Fibroblast of skin of back (primary cell): ENCODE measurements at places on chromosomes 6 and 20.

GRCh38 chr6:11486486-11486885, 51.1 kb upstream of the TMEM170B start:
- DNase-seq = no peak

DNA sequence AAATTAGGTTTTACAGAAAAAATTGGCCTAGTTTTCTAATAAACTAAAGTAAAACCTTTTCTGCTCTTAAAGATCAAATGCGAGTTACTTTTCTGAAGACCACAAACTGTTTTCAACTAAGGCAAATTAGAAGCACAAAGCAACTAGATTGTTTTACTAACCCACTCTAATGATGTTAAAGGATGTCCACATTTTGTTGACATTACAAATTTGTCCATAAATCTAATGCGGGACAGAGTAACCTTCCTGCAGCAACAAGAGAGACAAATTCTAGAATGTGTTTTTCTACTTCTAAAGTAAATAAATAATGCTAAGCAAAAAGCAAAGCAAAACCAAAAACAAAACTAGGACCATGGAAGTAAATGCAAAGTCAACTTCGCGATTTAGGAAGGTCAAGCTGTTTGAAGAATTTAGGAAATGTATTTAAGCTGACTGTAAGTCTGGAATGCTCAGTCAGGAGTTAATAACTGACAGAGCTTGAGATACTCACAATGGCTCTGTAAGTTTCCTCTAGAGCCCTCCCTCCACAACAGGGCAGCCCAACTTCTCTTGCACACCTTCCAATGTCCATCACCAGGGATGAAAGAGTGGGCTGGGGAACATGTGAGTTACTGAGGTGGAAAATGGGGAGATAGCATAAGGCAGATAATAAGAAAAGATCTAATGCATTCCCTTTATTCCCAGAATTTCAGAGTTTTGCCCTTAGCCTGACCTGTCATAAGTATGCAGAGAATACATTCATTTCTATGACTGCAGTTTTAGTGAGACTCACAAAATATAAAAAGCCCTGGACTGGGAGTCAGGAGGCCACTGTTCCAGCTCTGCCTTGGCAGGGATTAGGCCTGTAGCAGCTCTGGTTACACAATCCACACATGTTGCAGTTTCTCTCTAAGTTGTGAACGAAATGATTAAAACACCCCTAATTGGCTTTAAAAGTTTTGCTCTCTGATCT, 158.8 kb downstream of the FOXA2 start:
- DNase-seq = no peak

DNA sequence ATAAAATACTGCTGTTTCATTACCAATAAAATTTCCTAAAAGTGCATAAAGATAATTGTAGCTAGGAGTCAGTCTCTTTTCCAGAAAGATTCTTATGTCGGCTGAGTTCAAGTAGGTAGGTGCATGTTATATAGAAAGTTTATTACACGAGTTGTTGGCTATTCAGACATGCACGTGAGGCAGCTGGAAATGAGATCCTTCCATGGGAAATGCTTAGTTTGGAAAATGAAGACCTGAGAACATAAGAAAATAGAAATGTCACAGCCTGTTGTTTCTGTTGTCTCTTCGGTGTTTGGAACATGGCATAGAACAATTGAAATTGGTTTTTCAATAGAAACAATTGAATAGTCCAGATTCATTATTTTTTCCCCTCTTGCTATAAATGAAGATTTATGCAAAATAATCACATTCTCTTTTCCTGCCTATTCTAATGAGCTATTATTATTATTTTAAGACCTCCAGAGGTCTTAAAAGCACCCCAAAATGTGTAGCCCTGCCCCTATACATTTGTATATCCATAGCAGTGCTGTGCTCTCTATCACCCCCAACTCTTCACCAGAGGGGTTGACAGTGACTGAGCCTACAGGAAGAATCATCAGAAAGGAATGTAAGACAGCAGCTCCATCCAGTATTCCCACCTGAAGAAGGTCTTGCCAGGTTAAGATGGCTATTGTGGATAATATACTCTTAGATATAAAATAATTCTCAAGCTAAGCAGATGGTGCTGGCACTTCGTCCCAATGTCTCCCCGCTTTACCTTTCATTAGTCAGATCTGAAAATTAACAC, 82.2 kb downstream of the ZDHHC14 start:
- no peak for DNase-seq

GRCh38 chr6:90463874-90464273, 123.0 kb downstream of the MAP3K7 start:
- DNase-seq = no peak

GRCh38 chr20:25867776-25868649, 171.4 kb upstream of the ZNF337 start:
- peak; percentile 74 for DNase-seq

GRCh38 chr6:162973151-162973872, 245.5 kb downstream of the PACRG start:
- DNase-seq = no peak

DNA sequence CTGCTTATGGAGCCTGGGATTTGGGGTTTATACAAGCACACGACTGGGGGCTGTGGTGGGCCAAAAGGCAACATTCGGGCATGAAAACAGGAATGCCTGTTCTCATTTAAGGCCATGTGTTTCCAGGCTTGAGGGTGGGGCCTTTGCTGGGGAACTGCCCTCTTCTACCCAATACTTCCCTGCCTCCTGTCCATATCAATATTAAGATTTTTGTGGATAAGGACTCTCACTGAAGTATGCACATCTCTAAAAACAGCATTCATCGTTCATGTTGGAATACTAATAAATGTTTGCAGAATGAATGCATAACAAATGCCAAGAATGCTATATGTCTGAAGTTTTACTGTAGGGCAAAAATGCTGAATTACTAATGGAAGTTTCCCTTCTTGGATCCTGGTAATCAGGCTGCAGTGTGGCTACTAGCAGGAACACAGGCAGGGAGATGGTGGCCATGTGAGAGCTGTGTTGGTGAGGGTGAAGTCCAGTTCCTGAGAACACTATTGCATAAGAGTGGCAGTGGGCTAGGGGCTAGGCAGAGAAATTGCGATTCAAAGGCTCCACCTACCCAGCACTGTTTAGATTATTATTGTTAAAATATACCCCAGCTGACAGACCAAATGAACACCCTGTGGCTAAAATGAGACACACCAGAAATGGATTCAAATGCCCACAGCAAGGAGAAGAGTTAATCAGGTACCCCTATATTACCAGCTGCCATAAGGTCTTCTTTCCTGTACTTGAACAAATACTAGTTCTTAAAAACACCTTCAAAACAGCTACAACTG, 644.3 kb downstream of the EPM2A start:
- DNase-seq = no peak

DNA sequence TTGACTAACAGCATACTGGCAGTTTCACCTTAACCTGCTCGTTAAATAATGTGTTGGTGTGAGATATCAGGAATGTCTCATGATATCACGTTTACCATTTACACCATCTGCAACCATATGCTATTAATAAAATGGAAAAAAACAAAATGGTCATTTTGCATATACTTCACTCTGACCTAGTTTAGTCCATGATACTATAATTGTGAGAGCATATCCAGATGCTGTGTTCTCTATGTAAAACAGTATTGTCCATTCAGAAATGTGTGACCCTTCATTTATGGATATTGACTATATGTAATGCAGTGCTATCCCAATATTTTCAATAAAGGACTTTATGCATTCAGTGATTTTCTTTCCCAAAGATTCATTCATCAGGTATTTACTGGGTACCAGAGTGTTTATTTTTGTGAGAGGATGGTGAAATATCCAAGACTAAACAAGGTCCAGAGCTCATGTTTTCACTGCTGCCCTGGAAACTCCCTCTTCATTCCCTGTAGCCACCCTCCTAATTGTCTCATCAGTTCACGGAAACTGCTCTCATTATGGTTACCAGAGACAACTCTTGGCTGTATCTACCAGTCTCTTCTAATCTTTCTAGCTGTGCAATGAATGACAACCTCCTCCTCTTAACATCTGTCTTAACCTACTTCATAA, 25.7 kb upstream of the HINT3 start:
- no peak for DNase-seq

- peak; percentile 19 for DNase-seq
Observed at GRCh38 chr6:36083446-36083845, 46.9 kb upstream of the MAPK13 start.

DNA sequence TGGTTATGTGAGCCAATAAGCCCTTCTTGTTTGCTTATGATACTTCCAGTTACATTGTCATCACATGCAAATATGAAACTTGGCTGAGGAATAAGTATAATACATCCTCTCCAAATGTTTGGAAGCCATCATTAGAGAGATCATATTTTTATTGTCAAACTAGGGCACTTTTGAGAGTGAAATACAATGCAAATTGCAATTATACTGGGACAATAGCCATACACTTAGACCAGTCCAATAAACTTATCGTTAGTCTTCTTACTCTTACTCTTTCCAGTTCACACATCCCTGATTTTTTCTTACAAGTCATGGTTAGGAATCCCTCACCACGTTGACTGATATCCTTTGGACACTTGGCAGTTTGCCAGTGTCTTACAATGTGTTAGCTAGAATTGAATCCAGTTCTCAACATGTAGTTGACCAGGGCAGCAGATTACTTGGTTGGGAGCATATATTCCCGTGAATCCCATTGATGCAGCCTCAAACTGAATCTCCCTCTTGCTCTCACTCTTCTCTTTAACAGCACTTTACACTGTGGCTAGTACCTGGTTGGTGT, 519.7 kb upstream of the ID4 start:
- DNase-seq = no peak

DNA sequence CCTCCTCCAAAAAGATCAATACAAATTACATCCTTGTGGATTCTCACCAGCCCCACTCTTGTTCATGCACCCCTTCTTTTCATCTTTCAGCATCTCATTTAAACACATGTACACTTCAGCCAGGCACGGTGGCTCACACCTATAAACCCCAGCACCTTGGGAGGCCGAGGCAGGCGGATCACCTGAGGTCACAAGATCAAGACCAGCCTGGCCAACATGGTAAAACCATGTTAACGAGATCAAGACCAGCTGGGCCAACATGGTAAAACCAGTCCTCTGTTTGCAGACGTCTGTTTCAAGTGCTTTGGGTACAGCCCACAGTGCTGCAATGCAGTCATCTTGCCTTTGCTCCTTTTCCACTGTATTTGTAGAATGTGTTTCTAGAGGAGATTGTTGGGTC, 45.3 kb downstream of the ZMYND8 start:
- DNase-seq = no peak

DNA sequence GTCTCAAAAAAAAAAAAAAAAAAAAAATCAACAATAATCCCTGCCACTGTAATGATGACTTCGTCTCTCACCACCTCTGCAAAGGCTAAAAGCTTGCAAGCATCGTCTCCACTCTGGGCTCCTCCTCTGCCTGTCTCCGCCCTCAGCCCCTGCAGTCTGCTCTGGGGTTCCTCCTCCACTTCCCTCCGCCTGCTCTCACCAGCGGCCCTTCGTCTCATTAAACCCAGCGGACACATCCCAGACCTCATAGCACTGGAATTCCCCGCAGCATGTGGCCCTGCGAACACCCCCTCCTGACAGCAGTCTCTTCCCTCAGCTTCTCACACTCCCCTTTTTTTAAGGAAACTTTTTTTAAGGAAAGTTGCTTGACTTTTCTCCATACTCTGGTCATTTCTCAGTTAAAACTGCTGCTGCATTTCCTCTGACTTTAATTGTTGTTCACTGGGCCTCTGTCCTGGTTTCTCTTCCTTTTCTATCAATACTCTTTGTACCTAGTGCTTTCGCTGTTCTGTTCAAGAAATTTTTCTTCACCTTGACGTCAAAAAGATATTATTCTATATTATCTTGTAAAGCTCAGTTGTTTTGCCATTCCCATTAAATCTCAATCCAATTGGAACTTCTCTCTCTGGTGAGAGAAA, 70.9 kb upstream of the PLEKHG1 start:
- DNase-seq = peak; percentile 72

- no peak for DNase-seq
Observed at GRCh38 chr6:13427316-13427715, 60.1 kb downstream of the GFOD1 start.

DNA sequence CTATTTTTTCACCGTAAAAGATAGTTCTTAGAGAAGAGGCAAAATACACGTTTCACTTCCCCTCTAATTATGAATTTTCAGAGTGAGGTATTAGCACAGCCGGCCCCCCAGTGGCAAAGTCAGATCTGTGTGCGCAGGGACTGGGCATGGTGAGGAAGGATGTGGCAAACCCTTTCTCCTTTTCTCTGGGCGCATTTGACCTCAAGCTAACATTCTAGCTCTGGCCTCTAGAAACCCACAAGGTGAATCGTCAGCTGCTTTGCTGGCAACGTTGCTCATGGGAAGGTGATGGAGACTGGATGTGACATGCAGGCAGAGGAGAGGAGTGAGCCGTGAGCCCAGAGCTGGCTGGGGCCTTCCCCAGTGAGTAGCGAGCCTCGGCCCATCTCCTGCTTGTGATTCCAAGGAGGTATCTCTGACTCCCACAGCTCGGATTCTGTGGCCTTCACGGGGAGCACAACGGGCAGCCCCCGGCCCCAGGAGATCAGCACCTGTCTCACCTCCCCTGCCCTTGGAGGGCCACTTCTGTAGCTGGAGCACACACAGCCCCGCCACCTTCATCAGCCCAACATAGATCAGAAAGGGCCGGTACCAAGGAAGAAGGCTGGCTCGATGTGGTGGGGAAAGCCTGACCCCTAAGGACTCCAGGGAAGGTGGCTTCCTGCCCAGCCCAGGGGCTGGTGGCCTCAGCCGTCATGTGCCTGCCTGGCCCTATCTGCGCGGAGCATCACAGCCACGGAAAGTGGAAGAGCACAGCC, 152.8 kb downstream of the TAF4 start:
- DNase-seq = no peak

- DNase-seq = no peak
Observed at GRCh38 chr20:62772619-62772989, 23.7 kb upstream of the MRGBP start.

DNA sequence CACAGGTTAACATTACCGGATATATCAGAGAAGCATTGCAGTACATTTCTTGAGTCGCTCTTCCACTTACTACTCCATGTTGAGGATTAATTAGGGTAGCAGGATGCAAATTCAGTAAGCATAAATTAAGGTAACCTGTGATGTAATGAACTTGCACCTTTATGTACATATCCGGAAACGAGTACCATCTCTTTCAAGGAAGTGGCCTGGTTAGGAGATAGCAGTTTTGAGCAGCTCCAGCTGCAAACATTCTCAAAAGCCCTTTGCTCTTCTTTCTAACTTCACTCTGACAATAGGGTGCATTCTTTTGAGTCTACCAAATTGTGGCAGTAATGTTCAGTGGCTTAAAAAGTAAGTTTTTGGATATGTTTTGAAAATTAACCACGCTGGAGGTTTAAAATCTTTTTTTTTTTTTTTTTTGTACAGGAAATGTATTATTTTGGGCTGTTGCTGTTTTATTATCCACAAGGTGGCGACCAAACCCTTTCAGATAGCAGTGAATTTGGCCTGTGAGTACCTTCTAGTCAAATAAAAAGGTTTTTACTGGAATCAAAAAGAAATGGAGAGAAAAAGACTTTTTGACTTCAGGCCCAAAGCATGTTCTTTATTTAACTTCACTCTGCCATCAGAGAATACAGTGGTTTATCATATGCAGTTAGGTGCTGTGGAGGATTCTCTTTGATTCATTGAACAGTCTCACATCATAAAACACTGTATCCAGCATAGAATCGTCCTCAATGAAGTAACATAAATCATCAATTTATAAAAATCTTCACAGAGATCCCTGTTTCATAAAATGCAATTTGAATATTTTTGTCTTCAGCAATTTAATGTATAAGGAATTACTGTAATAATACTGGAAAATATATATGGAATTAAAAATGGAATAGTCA, 8.9 kb downstream of the FAM217B start:
- peak; percentile 62 for DNase-seq

- DNase-seq = peak; percentile 51
Observed at GRCh38 chr6:81755551-81755950, 3.1 kb upstream of the TENT5A start.

- DNase-seq = peak; percentile 30
Observed at GRCh38 chr6:87350516-87350915, 5.9 kb downstream of the C6orf163 start.

GRCh38 chr20:39822667-39823066, 860.5 kb downstream of the DHX35 start:
- peak; percentile 82 for DNase-seq
